AG04450 (cell line): ENCODE measurements at places on chromosomes 4 and X. TPM values are rescaled to one million over a fixed set of nuclear protein-coding genes. Genes with fewer than 3 reads are reported as not detected.

- no peak for DNase-seq
Observed at GRCh38 chr4:71526637-71527406, 188.0 kb downstream of the SLC4A4 start.

GRCh38 chr4:161762796-161763195 lies 401.0 kb downstream of the FSTL5 start:
- no peak for DNase-seq

DNA sequence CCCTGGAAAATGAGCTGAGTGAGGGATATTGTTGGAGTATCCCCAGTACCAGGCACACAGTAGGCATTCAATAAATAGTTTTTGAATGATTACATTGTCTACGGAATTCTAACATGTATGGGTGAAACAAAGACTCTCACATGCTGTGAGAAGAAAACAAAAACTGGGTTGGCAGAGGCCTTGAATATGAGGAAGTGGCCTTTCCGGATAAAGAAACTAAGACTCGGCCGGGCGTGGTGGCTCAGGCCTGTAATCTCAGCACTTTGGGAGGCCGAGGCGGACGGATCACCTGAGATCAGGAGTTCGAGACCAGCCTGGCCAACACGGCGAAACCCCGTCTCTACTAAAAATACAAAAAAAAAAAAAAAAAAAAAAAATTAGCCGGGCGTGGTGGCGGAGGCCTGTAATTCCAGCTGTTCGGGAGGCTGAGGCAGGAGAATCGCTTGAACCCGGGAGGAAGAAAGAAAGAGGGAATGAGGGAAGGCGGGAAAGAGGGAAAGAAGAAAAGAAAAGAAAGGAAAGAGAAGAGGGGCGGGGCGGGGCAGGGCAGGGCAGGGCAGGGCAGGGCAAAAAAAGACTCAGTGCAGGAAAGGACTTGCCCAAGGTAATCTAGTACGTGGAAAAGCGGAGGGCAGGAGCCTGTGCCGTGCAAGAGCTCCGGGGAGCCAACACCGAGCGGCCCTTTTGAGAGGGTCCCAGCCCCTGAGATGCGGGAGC lies 689 bp upstream of the TMA16 start:
- DNase-seq, result no peak

DNA sequence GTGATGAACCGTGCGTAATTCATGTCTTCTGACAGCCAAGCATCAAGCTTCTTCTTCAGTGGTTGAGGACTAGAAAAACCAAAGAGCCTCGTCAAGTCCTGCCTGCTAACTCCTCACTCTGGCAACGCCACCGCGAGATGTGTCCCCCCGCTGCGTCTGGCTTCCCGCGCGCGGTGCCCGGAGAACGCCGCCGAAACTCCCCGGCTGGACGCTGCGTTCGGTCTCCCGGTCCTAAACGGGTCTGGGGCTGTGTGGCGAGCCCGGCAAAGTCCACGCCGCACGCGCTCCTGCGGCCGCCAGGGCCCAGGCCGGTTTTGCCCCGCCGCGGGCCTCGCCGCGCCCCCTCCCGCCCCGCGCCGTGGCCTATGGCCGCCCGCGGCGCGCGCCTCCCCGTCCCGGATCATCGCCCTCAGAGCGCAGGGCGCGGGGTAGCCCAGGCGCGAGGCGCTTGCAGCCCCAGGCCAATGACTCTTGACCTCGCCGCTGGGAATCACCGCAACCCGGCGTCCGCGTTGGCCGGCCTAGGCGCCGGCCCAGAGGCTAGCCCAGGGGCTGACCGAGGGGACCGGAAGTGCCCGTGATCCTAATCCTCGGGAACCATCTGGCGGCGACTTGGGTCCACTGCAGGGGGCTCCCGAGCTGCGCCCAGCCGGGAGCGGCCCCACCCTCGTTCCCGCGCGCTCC lies at the start of gene AADAT:
AADAT (minus strand) TSS at position 289 of the 684 bp plus-strand sequence; CDS start at position 23, 266 bp downstream.
- DNase-seq, result peak; percentile 41

DNA sequence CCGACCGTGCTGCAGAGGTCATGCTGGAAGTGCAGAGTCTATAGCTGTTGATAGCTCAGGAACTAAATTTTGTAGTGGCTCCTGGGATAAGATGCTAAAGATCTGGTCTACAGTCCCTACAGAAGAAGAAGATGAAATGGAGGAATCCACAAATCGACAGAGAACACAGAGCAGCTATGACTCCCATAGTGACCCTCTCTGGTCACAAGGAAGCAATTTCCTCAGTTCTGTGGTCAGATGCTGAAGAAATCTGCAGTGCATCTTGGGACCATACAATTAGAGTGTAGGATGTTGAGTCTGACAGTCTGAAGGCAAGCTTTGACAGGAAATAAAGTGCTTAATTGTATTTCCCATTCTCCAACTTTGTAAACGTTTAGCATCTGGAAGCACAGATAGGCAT lies 8.8 kb downstream of the MANBA start:
- DNase-seq, result no peak

DNA sequence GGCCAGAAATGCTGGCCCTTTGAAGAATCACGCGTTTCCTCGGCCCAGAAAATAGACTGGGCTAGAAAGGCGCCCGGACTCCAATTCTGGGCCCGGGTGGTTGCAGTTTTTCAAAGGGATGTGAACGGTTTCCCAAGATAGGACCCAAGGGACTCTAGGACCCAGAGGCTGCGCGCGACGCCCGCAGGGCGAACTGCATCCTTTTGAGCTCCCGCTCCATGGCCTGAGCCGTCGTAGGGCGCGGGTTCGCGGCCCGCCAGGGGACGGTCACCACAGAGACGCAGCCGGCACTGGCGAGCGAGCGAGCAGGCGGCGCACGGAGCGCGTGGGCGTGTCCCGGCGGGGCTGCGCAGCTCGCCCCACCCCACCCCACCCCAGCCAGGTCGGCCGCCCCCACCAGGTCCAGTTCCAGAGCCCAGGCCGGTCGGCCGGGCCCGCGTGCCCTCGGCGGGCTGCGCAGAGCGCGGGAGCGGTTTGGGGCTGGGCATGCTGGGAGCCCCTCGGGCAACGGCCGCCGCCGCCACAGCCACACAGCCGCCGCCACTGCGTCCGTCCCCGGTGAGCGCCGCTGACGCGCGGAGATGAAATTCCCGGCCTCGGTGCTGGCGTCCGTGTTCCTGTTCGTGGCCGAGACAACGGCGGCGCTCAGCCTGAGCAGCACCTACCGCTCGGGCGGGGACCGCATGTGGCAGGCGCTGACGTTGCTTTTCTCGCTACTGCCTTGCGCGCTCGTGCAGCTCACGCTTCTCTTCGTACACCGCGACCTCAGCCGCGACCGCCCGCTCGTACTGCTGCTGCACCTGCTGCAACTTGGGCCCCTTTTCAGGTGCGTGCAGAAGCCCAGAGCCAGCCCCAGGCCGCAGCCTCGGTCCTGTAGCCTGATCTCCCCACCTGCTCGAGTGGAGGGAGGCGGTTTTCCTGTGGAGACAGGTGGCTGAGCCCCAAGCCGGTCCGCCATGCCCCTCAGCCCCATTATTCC lies at the start of gene XK:
XK (plus strand) TSS at position 411 of the 979 bp plus-strand sequence; CDS start at position 582, 171 bp downstream.
- DNase-seq, result no peak

- no peak for DNase-seq
Observed at GRCh38 chr4:114547340-114548134, 51.1 kb upstream of the UGT8 start.

GRCh38 chrX:108148524-108148923 lies 56.9 kb downstream of the ATG4A start:
- DNase-seq, result no peak

Gene TMPRSS11D
- not detected in 2 replicates for polyA plus RNA-seq
